Heart left ventricle (tissue), 16 donors: ENCODE measurements at places on chromosomes 1 and 21. TPM values are rescaled to one million over a fixed set of nuclear protein-coding genes. Genes with fewer than 3 reads are reported as not detected.

- peak; percentile 96 for DNase-seq
Measured at GRCh38 chr1:203304919-203305808, at the start of gene BTG2. BTG2 (plus strand) TSS chr1:203305519; CDS start chr1:203305607, 88 bp downstream.

DNA sequence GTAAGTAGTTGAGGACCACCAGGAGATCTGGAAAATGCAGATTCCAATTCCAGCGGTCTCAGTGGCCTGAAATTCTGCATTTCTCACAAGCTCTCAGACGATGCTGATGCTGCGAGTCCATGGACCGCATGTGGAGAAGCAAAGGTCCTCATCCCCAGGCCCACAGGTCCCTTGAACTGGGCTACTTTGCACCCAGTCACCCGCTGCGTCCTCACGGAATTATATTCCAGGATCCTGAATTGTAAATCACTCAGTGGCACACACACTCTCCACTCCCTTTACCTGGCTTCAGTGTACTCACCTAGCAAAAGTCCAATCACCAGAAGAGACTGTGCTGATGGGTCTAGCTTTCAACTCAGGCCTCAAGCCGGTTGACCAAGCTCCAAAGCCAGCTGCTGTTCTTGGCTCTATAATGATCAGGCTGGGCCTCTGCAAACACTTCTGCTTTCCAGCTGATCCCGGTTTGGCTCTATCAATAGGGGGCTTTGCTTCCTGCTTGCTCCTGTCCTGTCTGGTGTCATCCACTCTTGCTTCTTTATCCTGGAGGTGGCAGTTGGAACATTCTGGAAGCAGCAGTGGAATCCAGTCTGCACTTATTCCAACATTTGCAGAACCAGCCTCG lies 904 bp upstream of the RPL22 start:
- no peak for DNase-seq

- DNase-seq: no peak
Measured at GRCh38 chr1:96374076-96374762, 347.4 kb upstream of the PTBP2 start.

DNA sequence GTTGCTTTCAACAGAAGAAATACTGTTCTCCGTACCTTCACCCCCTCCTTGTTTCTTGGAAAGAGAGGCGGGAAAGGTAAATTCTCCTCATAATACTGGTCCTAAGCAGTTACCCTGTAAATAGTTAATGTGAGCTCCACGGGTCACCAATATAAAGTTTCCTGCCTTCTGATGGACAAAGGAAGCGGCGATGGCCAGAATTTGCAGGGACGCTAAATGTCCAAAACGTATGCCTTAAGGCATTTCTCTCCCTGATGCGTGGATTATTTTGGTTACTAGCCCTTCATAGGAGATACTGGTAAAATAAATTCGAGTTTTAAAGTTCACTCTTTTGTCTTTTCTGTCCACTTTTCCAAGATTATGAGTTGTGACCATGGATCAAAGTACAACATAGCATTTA lies 898 bp upstream of the PTGS2 start:
- DNase-seq: no peak

DNA sequence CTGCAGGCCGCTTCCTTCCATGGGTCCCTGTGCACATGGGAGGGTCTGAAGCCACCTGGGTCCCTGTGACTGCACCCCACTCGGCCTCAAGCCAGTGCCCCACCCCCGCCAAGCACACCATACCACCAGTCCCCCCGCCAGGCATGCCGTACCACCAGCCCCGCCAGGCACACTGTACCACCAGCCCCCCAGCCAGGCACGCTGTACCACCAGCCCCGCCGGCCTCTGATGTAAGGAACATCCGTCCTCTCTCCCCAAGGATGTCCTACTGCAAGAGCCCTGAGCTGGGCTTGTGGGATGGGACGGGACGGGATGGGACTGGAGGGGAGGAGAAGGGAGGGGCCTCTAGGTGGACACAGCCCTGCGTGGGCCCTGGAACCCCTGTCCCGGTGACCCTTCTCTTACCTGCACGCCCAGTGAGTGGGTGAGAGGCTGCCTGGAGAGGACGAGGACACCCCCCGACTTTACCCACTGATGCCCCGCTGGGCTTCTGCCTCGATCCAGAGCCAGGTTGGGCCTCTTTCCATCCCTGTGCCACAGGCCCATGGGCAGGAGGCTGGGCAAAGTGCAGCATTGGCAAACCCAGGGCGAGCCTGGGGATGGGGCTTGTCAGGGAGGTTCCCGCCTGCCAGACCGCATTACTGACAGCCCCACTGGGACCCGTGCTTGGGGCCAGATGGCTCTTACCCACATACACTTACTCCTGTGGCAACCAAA lies 40.8 kb upstream of the COL6A1 start:
- DNase-seq: peak; percentile 20

DNA sequence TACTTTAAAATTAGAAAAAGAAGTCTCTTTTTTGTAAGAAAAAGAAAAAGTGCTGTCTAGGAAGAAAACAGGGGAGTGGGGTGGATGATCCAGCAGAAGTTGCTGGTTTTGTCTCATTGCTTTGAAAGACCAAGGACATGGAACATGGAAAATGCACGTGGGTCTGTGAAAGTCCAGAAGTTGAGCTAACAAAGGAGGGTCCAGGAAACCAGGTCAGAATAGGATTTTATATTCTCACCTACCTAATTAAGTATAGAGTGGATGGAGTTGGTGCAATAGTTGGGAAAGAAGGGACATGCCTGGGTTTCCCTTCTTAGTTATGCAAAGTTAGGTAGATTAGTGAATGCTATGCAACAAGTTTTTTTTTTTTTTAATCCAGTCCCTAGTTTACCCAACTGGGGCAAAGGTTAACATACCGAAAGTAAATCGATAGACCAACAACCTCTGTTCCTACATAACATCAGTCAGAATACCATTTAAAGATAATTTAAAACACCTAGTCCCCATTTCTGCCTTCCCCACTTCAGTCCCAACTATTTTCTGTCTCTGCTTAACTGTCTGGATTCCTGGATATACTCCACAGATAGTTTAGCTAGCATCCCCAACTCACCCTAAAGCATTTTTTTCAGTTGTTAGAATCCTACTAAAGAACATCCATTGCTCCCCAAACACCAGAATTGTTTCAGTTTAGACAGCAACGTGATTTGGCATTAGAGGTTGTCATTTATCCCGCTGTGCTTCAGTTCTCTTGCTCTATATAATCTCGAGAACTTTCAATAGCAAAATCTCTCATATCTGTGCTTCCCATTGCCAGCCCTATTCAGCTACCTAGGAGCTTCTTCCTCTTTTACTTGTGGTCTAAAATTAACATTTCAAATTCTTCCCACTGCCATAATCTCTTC lies 105.7 kb upstream of the PLPPR5 start:
- DNase-seq: no peak

DNA sequence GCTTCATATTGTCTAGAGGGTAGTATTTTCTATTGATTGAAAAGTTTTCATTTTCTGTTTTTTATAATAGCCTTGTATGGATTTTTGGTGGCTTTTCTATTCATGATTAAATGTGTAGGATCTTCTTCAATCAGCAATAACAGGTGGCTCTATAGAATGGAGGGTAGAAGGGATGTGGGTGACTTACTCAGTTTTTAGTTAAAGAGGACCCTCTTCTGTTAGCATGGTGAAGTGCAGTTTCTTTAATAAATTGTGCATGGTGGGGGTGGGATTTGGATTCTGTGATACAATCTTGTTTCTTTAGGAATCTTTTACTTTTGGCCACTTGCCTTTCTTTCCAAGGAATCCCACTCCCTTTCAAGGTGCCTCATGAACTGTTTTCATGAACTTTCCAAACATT lies 64.7 kb downstream of the SLC35A3 start:
- no peak for DNase-seq

DNA sequence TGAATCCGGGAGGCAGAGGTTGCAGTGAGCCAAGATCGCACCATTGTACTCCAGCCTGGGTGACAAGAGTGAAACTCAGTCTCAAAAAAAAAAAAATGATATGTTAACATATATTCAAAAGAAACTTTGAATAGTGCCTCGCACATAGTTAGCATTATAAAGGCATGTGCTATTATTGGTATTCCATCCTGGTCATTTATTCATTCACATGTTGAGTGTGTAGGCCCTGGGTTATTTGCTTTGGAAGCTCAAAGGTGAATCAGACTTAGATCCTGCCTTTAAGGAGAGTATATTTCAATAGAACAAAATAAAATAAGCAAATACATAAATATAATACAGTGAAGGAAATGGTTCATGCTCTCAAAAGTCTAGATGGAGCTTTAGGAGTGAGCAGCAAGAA lies 13.4 kb downstream of the SLC22A15 start:
- no peak for DNase-seq

- DNase-seq: peak; percentile 80
Measured at GRCh38 chr1:58781541-58782177, 2.2 kb downstream of the JUN start.

GRCh38 chr1:7827126-7827955 lies 25.5 kb downstream of the UTS2 start:
- DNase-seq: peak; percentile 28

GRCh38 chr1:22915816-22916470 lies 56.7 kb downstream of the LACTBL1 start:
- no peak for DNase-seq

- DNase-seq: no peak
Measured at GRCh38 chr1:41331546-41331917, 29.7 kb upstream of the FOXO6 start.

DNA sequence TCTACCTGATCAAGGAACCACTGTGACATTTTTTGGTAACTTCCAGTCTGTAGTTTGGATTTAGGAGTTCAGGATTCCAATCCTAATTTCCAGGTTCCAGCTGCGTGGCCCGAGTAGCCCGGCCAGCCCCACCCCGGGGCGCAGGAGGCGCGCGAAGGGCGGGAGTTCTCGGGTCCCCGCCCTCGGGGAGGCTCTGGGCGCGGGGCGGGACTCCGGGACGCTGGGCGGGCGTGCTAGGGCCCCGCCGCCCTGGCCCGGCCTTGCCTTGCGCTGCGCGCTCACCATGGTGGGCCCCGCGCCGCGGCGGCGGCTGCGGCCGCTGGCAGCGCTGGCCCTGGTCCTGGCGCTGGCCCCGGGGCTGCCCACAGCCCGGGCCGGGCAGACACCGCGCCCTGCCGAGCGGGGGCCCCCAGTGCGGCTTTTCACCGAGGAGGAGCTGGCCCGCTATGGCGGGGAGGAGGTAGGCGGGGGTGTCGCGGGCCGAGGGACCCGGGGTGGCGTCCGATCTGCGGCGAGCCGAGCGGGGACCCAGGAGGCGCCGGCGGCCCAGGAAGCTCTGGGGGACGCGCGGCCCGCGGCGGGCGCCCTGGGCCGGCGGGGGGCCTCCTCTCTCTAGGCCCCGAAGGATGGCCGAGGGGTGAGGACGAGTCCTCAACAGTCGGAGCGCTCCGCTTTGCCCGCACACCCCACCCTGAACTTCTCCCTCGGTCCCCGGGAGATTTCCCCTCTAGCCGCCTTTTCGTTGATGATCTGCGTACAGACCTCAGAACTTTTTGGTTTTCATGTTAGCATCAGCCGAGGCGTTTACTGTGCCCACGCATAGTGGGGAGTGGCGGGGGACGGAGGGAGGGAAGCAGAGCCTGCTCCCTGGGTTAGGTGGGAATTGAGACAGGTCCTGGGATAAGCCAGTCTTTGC lies at the start of gene NENF:
Gene NENF, plus strand, starts transcription at position 260 of the 916 bp plus-strand sequence. Its CDS starts 24 bp downstream, at position 284.
- DNase-seq: peak; percentile 90

FAM163A gene
- 0.28 TPM for polyA plus RNA-seq

PYGO2 gene
- 18.0 TPM for polyA plus RNA-seq

PLXNA2 gene
- 9.2 TPM for polyA plus RNA-seq

PGLYRP4 gene
- polyA plus RNA-seq: not detected

TEX38 gene
- not detected for polyA plus RNA-seq

NPPB gene
- polyA plus RNA-seq: 7,924 TPM

CCDC17 gene
- polyA plus RNA-seq: 2.0 TPM
